Substantia nigra (tissue), 51 donors: ENCODE measurements at places on chromosomes 6 and 20.

- DNase-seq, result no peak
Measured at GRCh38 chr6:140494321-140495108, 1120.1 kb upstream of the CITED2 start.

- DNase-seq, result no peak
Measured at GRCh38 chr6:111716325-111716724, 110.6 kb upstream of the TRAF3IP2 start.

- DNase-seq, result no peak
Measured at GRCh38 chr6:142757852-142758628, 186.9 kb downstream of the HIVEP2 start.

DNA sequence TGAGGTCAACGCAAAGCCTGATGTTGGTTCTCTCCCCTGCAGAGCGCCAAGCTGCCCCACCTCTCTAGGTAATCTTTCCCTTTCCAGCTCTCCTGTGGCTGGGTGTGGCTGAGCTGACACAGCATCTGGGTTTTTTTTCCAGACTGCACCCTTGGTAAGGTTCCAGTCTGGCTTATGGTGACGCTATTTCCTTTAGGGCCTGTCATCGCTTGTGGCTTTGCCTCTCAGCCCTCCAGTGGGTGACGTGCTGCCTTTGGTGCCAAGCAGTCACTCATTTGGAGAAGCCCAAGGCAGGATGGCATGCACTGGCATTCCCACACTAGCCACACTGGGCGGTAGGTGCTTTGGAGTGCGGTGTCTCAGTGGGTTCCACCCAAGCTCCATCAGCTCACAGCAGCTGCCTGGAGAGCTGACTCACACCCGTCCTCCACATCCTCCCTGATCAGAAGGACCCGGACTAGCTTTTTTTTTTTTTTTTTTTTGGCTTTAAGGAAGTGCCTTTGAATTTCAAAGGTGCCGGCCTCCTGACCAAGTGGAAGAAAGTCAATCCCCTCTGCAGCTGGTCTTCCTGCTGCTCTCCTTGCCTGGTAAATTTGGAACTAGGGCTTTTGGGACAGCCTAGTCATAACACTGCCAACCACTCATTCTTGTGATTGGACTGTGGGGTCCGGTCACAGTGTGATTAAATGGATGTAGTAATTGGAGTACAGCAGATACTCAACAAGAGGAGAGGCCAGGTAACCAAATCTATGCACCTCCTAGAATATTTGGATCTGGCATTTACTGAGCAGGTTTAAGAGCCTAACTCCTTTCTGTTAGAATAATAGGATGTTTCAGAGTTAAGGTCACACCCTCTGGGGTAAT lies 153.6 kb downstream of the CD83 start:
- DNase-seq, result no peak

- no peak for DNase-seq
Measured at GRCh38 chr6:84967965-84968364, 203.6 kb upstream of the TBX18 start.
